ENCODE measurements at places on chromosomes 1 and 21. TPM values are rescaled to one million over a fixed set of nuclear protein-coding genes. Genes with fewer than 3 reads are reported as not detected.

Gene SIPA1L2
- 127 TPM for total RNA-seq

Gene IL19
- total RNA-seq = not detected

Gene WDTC1
- 61.1 TPM for total RNA-seq

DNA sequence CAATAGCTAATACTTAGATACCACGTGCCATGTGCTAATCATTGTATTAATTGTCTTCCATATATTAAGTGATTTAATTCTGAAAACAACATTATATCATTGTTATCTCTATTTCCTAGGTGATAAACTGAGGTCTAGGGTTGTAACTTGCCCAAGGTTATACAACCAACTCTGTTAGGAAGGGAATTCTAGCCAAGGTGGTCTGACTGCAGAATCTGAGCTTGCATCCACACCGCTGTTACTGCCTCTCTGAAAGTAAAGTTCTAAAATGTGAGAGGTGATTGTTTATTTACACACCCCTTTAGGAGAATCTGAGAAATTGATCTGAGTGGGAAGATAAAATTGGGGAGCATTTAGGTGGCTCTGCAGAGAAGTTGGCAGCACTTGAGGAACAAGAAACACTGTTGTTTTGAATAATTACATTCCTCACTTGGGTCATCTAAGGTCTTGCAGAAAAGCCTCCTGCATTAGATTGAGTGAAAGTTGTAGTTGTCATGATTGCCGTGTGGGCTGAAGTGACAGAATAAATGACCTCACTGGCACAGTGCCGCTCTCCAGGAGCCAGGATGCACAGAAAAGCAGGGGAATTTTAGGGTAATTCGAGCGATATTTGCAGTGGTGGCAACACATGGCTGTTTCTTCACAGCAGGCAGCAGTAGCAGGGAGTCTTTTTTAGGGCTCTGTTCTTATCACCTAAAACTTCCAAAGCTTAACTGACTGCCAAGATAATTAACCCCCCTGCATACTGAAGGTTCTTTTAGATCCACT, 121.7 kb downstream of the ADGRL4 start:
- no peak for DNase-seq

- no peak for DNase-seq
Measured at GRCh38 chr1:231052777-231053176, 12.7 kb upstream of the FAM89A start.

DNA sequence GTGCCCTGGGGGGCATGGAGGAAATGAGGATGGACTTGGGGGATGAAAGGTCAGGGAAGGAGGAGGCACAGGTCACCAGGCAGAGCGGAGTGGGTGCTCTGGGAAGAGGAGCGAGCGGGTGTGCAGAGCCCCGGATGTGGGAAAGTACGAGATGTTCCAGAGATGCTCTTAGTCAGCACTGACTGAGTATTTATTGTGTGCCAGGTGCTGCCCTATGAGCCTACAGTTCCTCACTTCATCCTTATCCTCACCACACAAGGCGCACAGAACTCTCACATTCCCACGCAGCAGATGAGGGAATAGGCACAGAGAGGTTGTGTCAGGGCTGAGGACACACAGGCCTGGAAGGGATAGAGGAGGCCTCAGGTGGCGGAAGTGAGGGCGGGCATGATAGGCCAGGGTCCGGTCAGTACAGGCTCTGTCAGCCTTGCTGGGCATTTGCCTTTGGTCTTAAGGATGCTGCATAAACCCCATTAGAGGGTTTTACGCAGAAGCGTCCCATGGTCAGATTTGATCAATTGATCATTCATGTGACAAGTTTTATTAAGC, 77.3 kb downstream of the ARHGEF10L start:
- no peak for DNase-seq

GRCh38 chr21:31332525-31332924, 11.5 kb downstream of the TIAM1 start:
- DNase-seq = no peak

Data from left ventricle myocardium inferior (tissue), 1 donor.